Activated CD8-positive, alpha-beta memory T cell treated with anti-CD3 and anti-CD28 coated beads, Interleukin-2, amount 10 ng/mL, durations not matched to agents 7 days and 5 days (primary cell): ENCODE measurements at places on chromosomes 13 and 19. TPM values are rescaled to one million over a fixed set of nuclear protein-coding genes. Genes with fewer than 3 reads are reported as not detected.

DNA sequence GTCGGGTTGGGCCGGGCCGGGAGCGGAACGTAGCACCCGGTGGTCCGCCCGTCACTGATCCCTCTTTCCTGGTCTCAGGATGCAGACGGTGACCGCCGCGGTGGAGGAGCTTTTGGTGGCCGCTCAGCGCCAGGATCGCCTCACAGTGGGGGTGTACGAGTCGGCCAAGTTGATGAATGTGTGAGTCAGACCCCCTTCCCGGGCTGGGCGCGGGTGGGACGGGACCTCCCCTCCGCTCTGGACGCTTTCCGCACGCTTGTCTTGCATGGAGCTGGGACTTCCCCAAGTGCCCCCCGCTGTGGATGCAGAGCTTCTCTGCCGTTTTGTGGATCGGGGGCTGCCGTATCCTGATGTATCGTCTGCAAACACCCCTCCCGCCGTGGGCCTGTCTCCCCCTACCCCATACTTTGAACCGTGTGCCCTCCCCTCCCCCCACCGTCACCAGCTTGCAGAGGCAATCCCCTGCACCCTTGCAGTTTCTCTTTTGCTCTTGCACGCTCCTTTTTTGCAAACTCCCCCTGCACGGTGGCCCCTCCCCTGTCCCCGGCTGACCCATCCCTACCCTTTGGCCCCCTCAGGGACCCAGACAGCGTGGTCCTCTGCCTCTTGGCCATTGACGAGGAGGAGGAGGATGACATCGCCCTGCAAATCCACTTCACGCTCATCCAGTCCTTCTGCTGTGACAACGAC is 669 bp downstream of the GADD45B start:
- peak; percentile 80 for DNase-seq

GRCh38 chr19:7725791-7726190 is 6.1 kb downstream of the CLEC4G start:
- DNase-seq: no peak

DNA sequence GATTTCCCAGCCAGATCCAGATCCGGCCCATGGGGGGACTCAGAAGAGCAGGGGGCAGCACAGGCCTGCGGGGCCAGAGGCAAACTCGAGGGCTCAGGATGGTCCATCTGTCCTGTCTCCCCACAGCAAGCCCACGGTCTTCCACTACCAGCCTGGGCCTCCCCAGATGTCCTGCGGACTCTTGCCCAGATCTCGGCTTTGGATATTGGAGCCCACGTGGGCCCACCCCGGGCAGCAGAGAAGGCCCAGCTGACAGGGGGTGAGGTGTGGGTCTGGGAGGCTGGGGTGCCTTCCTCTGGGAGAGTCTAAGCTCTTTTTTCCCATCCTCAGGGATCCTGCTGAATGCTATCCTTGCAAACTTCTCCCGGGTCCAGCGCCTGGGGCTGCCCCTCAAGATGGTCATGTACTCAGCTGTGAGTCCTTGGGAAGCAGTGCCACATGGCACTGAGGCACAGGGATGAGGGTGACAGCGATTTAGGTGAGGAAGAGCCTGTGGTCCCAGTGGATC is 3.4 kb downstream of the ACP4 start:
- DNase-seq: no peak

- no peak for DNase-seq
These were observed 1095.4 kb upstream of the PCDH20 start for GRCh38 chr13:62510906-62511655.

DNA sequence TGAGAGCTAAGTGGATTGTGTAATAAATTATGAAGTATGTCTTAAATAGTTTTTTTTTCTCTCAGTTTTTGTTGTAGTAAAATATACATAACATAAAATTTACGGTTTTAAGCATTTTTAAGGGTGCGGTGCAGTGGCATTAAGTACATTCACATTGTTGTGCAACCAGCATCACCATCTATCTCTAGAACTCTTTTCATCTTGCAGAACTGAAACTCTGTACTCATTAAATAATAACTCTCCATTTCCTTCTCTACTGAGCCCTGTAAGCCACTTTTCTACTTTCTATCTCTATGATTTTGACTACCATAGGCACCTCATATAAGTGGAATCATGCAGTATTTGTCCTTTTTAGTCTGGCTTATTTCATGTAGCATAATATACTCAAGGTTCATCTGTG is 87.1 kb downstream of the GJA3 start:
- no peak for DNase-seq

GRCh38 chr19:54275951-54276350 is 5.0 kb downstream of the LILRB2 start:
- DNase-seq: no peak

DNA sequence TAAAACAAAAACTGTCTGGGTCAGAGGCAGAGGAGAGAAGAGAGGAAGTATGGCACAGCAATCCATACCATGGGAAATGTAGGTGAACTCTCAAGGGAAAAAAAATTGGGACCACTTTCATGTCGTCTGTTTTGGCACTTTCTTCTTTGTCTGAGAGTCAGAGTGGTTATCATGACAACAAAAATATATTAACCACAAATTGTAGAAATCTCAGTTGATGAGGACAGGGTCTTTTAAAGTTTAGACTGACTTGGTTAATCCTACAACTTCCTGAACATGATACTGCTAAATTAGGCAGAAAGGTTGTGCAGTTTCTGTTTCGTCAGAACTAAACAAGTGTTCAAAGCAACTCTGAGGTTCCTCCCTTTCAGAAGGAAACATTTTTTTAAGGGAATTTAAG is 15.2 kb downstream of the KLF5 start:
- no peak for DNase-seq

DNA sequence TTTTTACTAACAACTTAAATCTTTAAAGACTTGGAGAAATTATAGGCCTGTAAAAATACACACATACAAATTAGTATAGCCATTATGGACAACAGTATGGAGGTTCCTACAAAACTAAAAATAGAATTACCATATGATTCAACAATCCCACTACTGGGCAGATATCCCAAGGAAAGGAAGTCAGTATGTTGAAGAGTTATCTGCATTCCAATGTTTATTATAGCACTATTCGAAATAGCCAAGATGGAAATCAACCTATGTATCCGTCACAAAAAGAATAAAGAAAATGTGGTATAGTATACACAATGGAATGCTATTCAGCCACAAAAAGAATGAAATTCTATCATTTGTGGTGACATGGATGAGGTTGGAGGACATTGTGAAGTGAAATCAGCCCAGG is 37.2 kb downstream of the SLITRK1 start:
- DNase-seq: no peak

- no peak for DNase-seq
These were observed 86.4 kb upstream of the TSC22D1 start for GRCh38 chr13:44662515-44662914.

GRCh38 chr19:55486971-55487923 is 989 bp upstream of the SSC5D start:
- no peak for DNase-seq

DNA sequence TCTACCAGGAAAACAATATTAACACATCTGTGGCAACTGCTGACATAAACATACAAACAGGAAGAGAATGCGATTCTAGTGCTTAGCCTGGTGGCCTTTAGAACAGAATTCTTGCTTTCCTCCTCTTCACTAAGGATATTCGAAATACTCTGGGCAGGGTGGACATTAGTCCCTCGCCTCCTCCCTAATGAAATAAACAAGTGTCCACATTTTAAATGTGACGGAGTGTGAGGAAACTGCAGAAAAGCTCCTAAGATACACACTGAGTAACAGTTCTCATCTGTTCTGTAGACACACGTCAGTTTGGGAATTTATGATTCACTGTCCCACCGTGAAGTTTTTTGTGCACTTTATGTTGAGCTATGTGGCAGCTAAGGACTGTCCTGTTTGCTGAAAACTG is 639 bp downstream of the STARD13 start:
- DNase-seq: no peak

The RASIP1 gene
- total RNA-seq: not detected

The NOSIP gene
- 96.1 TPM for total RNA-seq

The CARD8 gene
- total RNA-seq: 182 TPM
